SK-N-SH treated with all-trans-retinoic acid at 6 μM for 48 hours (cell line): ENCODE measurements at places on chromosomes 5 and 9.

DNA sequence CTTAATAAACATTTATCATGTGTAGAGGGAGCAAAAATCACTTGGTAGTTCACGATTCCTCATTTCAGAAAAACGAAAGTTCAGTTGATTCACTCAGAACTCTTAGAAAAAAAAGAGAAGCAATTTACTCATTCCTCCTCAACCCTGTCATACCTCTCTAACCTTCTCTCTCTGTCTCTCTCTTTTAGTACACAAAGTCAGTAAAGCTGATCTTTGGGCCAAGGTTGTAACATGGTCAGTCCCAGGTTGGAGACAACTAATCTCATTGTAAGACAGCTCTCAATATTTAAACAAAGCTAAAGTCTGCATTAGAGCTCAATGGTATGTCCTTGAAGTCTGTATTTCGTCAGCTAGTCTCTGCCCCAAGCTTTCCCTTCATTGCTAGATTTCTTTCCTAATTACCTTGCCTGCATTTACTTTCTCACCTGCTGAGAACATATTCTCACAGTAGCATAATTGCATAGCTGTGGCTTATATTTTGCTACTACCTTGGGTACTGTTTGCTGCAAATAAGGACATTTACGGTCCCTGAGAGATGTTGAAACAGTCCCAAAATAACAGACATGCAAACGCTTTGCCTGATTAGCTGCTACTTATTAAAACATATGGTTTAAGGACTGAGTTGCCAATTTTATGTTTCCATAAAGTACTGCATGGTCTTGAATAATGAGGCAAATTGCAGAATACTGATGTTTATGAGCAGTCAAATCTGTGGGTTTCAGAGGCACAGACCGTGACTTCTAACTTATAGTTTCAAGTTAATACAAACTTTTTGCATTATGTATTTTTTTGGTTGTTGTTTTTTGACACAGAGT, 138.3 kb downstream of the GPBP1 start:
- no peak; the same call in 2 of the 3 replicates for ATAC-seq

DNA sequence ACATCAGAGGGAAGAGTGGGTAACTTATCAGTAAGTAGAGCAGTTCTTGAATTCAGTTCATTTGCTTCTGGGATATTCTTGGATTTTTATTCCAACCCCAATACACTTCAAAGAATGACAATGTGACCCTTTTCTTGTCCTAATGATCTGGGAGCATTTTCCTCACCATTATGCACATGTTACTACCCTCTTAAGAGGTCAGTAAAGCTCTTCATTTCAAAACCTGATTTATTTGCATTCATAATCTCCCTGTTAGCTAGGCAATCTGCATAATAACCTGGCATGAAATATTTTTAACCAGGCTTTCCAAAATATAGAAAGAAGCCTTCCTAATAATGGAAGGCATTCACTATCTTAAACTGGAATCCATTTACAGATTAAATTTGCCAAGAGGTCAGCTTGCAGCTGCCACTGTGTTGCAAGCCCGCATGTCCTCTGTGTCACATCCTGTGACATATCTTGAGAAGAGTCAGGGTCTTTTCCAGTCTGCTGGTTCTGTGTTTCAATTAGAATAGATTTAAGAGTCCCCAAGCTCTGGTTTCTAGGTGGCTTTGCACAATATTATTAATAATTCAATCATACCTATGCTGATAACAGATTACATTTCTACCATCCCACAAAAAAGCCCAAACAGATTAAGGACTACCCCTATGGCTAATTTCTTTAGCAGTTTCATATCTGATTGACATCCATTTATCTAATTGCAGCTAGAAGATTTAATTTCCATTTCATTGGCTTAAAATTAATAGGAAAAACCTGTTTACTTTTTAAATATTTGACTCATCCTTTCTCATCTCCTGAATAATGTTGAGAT, 30.9 kb upstream of the PPP2R2B start:
- ATAC-seq: no peak

GRCh38 chr9:117772960-117773359, 68.8 kb downstream of the TLR4 start:
- peak; percentile 82 for ATAC-seq

- ATAC-seq: no peak; the same call in 2 of the 3 replicates
Measured at GRCh38 chr5:53403291-53403690, 77.1 kb upstream of the FST start.

GRCh38 chr5:85077581-85077980, 692.9 kb upstream of the EDIL3 start:
- no peak for ATAC-seq

GRCh38 chr5:124733329-124733650, 13.1 kb downstream of the ZNF608 start:
- ATAC-seq: no peak

GRCh38 chr9:96073531-96074480, 198.3 kb downstream of the ERCC6L2 start:
- no peak for ATAC-seq

- ATAC-seq: no peak
Measured at GRCh38 chr5:145971701-145972100, 35.3 kb downstream of the SH3RF2 start.

DNA sequence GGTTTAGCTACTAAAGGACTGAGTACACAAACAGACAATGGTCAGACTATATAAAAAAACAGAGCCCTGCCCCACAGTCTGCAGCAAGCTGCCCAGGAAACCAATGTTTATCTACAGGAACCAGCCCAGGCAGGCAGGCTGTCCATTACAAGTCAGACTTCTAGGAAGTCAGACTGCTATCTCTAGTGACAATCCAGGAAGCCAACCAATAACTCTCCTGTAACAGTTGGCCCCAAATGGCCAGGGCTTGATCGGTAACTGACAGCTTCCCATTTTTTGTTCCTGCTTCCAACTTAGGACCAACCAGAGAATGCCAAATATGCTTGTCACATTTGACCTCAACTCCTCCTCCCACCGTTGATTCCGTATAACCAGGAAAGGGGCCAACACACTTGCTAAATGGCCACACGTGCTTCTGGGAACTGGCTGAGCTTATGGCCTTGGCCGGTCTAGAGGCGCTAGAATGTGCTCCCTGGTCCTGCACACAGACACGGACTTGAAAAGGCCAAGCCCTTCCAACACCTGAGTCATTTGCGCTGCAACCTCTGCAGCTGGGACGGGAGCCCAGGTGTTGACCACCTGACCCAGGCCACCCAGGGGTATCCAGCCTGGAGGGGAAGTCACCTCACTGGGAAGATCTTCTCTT, 79.6 kb upstream of the CDK20 start:
- ATAC-seq: no peak

- peak; percentile 68 for ATAC-seq
Measured at GRCh38 chr9:110969971-110970386, 68.3 kb downstream of the LPAR1 start.

GRCh38 chr9:128992995-128993394, 35.1 kb downstream of the SH3GLB2 start:
- peak; percentile 72; the same call in 2 of the 3 replicates for ATAC-seq

DNA sequence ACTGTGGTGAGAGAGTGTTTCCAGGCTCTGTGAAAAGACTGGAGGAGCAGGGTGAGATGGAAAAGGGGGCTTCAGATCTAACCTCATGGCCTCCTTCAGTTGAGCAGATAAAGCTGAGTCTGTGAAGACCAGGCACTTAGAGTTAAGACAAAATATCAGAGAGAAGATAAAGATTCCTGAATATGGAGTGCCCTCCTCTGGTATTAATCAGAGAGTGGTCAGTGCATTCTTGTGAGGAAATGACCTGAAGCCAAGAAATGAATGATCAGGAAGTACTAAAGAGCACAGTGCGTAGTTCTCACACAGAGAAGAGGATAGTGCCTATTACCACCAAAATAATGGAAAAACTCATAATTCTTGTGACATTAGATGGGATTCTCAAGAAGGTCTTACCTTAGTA, 1417.0 kb upstream of the ACO1 start:
- ATAC-seq: peak; percentile 97

DNA sequence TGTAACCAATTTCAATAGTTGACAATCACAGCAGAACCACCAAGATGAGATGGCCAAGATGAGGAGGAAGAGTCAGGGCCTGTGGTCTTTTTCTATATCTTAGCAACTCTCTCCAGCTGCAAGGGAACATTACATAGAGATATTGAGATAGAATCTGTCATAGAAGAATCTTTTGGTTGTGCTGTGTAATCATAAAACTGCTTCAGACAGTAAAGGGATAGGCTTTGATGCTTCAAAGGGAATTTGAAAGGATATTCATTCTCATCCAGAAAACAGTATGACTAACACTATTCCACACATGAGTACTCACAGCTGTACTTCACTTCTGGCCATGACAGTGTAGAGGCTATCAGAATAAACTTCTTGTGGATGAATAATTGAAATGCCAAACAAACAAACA, 145.9 kb downstream of the YIPF5 start:
- no peak for ATAC-seq

DNA sequence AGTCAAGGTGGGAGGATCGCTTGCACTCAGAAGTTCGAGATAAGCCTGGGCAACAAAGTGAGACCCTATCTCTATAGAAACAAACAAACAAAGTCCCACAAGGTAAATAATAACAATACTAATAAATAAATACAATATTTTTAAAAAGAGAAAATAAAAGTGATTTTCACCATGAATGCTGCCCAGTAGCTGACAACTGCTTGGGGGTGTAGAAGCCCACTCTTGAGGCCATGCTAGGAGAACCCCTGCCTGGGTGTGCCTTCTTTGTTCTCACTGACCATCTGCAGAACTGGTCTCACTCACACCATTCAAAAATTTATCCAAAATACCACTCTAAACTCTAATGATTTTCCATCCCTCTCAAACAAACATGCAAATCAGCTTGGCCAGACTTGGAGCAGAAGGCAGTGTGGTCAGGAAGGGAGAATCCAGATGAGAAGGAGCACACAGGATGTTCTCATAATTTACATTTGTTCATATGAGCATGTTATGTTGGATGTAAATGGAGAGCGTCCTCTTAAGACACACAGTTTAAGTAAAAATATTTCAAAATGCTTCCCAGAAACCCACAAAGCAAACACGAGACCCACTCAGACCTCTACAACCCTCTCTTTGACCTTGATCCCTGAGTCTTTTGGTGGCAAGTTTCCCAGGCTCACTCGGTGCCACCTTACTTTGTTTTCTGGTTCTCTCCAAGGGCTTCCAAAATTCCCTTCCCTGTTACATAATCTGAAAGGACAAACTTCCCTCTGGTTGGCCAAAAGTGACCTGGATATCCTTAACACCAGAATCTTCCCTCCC, 7.9 kb upstream of the RAI14 start:
- ATAC-seq: no peak

DNA sequence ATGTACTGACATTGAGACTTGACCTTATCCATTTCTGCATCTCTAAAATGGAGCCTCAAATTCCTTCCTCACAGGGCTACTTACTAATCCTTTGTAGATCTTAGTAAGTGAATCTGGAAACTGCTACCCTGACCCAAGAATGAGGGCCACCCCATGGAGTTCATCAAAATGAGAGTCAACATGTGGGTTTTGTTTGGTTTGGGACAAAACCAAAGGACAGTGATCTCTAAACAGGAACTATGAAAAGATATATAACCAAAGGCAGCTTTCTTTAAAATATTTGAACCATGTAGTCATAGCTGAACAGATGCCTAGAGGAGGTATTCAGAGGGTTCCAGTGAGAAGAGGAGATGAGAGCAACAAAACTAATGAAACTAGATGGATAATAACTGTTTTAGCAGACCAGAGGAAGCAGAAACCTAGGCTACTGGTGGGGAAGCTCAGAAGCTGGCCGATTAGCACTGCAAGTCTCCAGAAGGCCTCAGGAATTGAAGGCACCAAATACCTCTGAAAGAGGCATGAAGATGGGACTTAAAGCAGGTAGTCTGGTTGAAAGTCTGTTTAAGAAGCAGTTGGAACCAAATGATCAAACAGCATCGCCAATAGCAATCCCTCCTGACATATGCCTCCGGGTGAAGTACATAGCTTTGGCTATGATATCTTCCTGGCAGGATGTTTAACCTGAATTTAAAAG, 45.8 kb downstream of the THOC3 start:
- ATAC-seq: peak; percentile 89

DNA sequence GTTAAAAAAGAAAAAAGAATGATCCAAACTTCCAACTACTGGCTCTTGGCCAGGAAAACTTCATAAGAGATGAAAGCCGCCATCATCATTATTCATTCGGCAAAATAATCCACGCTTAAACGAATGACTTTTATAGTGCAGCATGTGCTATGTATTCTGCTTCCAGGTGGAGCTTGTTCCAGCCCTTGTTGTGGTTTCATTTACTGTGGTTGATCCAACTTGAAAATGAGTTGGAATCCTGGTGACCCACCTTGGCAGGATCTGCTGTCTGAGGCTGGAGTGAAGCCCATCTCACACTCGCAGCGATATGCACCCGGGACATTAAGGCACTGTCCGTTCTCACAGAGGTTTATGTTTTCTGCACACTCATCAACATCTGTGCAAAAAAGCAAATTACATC, 209.6 kb downstream of the FBN2 start:
- no peak for ATAC-seq

GRCh38 chr9:17528859-17529258, 50.0 kb upstream of the SH3GL2 start:
- peak; percentile 57; the same call in 2 of the 3 replicates for ATAC-seq

DNA sequence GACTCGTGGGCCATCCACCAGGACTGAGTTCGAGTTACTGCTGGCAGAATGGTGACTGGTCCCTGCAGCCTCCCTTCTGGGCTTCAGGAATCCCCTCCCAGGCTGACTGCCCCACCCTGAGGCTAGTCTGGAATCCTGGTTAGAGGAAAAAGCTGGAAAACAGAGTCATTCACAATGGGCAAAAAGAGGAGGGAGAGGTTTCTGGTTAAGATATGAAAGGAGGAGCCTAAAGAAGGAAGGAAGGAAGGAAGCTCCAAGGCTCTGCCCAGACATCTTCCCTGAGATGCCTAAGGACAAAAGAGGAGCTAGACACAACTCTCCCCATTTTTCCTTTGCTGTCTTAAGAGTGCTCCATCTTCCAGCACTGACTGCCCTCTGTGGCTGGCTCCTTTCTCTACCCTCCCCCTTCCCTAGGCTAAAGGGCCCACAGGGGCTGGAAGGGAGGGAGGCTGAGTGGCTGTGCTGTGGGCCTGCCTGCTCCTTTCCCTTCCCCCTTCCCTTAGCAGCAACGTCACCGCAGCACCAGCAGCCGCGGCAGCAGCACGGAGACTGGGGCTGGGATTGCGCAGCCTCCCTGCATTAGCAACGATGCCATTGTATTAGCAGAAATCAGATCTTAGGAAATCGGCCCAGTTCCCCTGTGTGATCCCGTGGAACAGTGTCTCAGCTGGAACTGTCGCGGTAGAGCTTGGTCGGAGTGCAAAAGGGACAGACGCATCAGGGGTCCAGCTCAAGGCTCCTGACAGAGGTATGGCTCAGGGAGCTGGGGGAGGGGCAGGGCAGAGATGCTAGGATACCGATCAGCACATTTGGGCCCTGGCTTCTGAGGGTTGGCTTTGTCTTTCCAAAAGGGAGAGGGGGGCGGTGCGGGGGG, 48.7 kb downstream of the RUSC2 start:
- ATAC-seq: peak; percentile 95

GRCh38 chr5:169325273-169325672, 24.3 kb upstream of the SLIT3 start:
- no peak for ATAC-seq

DNA sequence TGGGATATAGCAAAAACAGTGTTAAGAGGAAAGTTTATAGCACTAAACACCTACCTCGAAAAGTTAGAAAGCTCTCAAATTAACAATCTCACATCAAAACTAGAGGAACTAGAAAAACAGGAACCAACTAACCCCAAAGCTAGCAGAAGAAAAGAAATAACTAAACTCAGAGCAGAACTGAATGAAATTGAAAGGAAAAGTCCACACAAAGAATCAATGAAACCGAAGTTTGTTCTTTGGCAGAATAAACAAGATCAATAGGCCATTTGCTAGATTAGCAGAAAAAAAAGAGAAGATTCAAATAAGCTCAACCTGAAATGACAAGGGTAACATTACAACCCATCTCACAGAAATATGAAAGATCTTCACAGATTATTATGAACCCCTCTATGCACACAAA, 234.8 kb upstream of the ISL1 start:
- ATAC-seq: no peak
